ENCODE measurements at places on chromosomes 5 and 9.

DNA sequence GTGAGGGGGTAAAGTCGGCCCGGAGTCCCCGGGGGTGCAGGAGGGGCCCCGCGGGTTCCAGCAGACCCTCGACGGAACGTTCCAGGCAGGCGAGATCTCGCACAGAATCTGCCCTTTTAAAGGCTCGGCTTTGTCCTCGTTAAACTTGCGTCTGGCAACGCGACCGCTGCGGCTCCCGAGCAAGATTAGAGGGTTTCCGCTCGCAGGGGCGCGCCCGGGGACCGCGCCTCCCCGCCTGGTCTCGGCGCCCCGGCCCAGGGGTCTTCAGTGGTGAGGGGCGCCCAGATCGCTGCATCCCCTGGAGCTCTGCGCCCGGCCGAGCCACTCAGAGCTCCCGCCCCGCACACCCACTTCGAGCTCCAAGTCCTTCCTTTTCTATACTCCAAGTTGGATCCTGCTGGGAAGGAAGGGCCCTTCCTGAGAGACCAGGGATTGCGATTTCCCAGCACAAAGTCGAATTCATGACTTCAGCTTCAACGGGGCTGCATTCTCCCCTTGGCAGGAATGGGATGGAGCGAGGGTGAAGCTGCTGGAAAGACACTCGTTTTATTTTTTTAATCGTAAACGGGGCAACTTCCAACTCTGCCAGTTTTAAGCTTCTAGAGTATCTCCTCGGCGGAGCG lies 11.3 kb downstream of the PROP1 start:
- DNase-seq = peak; percentile 44

GRCh38 chr5:116738239-116738614 lies 163.6 kb upstream of the SEMA6A start:
- DNase-seq = no peak

DNA sequence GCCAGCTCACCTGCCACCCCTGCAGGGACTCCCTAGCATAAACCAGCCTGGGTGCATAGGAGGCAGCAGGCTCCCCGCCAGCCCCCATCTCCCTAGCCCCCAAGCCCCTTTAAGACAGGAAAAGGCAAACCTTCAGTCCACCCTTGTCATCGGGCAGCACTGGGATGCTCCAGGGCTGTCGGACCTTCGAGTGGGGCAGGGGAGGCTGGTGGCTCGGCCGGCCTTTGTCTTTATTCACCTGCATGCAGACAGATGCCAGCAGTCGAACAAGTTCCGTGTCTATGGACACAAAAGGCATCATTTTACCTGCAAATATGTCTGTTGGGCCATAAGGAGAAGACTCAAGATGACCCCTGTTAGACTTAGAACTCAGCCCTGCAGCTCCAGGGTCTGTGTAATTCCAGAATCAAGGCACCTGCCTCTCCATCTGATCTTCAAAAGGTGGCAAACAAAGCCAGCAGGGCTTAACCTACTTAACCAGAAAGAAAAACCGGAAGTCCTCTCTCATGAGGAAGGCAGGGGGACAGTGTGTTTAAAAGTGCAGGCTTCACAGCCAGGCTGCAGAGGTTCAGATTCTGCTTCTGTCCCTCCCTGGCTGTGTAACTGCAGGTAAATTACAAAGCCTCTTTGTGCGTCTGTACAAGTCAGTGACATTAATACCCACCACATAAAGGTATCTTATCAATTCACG lies 16.2 kb downstream of the ANKS6 start:
- DNase-seq = no peak

- DNase-seq = peak; percentile 56
Measured at GRCh38 chr5:149317281-149318048, 27.8 kb upstream of the GRPEL2 start.

DNA sequence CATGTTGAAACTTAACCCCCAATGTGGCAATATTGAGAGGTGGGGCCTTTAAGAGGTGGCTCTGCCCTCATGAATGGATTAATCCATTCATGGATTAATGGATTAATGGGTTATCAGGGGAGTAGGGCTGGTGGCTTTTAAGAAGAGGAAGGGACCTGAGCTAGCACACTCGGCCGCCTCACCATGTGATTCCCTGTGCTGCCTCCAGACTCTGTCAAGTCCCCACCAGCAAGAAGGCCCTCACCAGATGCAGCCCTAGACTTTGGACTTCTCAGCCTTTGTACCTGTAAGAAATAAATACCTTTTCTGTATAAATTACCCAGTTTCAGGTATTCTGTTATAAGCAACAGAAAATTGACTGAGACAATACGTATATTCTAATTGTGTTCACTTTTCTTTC lies 272.2 kb upstream of the DMRT1 start:
- no peak for DNase-seq

DNA sequence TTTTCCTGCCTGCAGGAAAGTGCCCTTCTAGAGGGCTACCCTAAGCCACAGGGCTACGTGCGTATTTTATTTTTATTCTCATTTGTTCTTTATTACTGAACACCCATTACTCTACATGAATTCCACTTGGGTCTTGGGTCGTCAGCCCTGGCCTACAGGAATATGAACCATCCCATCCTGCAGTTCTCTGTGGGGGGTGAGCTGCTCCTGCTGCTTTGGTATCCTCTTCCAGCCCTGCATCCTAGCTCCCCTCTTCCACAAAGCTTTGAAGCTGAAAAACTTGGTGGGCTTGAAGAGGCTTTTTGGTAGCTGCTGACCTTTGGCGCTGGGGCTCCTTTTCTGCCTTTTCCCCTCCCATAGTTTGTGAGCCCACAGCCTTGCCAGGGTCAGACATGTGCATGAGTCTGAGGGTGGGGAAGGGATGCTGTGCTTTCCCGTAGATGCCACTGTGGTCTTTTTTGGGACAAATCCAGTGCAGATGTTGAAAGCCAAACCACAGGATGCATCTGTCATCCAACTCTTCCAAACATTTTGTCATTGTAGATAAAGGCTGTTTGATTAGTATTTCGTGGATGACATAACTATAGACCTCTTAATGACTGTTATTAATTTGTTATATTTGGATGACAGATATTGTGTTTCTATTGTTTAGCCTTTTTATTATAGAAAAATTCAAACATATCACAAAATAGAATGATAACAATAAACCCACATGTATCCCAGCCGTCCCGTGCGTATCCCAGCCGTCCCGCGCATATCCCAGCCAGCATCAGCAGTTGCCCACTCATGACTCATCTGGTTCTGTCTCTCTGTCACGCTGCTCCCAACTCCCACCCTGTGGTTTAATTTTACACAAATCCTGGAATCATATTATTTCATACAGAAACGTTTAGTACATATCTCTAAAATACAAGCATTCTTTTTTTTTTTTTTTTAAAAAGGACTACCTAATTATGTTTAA lies 43.9 kb downstream of the SLC46A2 start:
- peak; percentile 60 for DNase-seq

- DNase-seq = peak; percentile 72
Measured at GRCh38 chr5:127229185-127229889, 61.3 kb upstream of the MEGF10 start.

DNA sequence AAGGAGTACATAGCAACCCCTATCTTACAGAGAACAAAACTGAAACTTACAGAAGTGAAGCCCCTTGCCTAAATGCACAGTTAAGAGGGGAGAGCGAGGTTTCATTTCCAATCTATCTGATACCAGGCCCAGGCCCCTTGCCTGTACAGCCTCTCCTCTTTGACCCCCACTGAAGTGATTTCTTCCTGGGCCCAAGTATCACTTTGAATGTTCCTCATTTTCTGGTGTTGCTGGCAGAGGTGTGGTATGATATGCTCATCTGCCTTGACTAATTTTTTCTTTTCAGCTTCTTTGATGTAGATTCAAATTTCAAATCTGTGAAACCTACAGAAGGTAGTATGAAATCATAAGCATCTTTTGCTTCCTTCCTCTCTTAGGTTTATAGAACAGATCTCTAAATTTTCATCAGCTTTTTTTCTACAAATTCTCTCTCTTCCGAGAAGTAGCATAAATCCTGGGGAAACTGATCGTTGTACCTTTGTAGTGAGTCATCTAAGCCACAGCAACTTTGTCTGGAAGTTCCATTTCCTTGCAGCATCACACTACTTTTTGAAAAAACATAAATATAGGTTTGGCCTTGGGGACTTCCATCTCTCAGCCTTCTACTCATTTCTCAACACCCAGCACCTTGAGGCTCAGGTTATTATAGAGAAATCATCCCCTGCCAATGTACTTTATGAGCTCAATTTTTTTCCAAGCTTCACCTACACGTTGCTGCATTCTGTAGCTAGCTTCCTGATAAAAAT lies 402.4 kb upstream of the PTGER4 start:
- DNase-seq = no peak

- no peak for DNase-seq
Measured at GRCh38 chr5:107468276-107468675, 202.5 kb downstream of the EFNA5 start.

GRCh38 chr9:115637661-115638060 lies 515.9 kb upstream of the PAPPA start:
- DNase-seq = no peak

DNA sequence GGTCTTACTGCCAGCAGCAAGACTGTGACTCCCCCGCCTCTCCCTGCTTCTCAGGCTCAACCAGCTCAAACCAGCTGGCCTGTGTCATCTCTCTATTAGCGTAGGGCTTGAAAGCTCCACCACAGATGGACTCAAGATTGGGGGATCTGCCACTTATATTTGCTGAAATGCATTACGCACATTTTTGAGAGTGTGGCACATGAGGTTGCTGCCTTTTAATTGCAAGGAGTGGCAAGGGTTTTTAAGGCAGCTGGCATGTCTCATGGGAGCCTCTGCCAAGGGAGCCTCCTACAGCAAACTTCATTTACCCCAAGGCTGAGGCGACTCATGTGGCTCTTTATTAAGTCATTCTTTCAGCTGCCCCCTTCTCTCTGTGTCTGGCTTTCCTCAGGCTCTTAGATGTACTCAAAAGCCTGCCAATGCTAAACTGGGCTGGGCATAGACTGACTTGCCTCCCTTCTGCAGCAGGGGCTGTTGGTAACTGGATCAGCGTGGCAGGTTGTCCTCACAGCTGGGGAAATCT lies 219.3 kb downstream of the SMARCA2 start:
- DNase-seq = no peak

DNA sequence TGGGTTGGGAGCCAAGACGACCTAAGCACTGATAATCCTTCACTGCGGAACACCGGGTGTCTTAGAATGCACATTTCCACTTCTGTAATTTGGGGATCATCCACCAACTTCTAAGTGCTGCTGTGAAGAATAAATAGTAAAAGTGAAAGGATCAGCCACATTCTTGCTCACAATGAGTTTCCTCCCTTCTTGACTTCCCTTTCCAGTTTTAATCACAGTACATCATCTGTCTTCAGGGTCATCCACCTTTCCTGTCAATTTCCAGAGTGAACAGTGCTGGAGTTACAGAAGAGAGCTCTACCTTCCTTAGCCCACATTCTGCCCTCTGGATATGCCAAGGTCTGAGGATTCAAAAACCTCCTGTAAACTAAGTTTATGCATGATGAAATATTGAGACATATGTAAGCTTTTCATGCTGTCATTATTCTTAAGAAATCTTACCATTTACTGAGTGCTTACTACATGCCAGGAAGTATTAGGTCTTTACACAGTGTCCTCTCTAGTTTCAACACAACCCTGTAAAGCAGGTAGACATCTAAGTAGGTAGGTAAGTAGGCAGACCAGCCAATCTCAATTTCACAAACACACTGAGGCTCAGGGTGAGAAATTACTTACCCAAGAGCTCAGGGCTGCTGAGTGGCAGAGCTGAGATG lies 105.2 kb downstream of the CDK5RAP2 start:
- no peak for DNase-seq

GRCh38 chr5:118270526-118270925 lies 717.8 kb downstream of the DTWD2 start:
- DNase-seq = no peak

DNA sequence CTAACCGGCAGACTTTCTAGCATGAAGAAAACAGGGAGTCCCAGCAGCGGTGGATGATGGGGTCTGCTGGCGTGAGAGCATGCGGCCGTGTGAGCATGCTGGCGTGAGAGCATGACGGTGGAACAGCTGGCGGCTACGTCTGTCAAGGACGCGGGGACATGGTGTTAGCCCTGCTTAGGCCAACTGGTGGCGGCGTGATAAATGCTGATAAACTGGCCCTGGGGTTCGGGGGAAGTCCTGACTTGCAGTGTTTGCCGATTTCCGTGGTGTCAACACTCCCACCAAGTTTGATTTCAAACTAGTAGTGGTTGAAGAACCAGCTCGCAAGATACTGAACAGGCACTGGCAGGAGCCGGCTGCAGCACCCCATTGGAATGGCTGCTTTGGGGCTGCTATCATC lies 122.4 kb upstream of the RAPGEF1 start:
- no peak for DNase-seq

DNA sequence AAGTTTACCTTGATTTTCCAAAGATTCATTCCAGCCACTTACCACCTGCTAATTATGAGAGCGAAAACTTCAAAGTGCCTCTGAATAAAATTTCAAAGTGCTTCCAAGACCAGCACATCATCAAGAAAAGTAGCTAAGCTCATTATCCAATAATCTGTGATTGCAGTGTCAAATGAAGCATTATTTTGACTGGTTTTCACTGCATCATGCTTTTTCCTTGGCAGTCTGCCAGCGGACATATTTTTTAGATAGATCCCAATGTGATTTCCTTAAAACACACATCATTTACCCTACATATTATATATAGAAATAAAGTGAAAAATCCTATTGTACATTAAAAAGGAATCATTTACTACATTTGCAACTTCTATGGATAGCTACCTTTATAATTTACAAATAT lies 508.6 kb upstream of the FAM174A start:
- no peak for DNase-seq

DNA sequence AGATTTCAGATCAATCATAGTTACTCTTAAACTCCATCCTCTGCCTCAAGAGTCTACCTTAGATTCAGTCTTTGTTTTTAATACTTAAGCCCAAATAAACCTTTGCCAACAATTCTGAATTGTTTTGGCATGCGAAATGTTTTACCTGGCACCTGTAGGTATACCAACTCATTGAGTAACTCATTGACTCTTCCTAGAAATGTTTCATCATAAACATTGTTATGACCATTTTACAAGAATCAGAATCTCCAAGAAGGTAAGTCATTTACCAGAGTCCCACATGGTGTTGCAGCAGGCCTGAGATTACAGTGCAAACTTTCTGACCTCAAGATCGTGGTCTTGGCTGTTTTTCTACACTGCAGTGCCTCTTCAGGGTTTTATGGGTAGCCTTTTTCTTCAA lies 750.4 kb downstream of the BRINP1 start:
- no peak for DNase-seq

DNA sequence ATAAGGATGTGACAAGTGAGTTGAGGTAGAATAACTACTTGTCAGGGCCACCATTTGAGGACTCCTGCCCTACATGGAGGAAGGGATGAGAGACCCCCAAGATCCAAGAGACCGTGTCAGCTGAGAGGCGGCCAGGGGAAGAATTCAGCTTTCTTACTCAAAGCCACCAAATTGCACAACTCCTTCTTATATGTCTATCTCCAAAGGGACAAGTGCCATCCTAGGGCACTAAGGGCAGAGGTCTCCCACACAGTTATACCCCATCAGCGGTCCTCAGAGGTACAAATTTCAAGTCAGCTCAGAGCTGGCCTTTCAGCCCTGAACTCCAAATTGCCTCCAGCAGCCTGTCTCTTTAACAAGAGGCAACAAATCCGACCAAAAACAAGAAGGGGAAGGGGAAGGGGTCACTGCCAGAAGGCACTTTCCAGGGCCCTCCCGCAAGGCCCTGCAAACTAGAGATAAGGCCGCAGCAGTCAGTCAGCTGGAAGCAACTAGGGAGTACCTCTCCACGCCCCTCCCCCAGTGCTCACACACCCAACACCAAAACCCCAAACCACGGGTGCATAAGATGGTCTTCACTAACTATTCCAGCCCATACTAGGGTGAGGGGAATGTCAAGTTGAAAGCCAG lies 6.1 kb upstream of the STOML2 start:
- DNase-seq = no peak
